Esophagus squamous epithelium (tissue), 5 donors: ENCODE measurements at places on chromosomes 16 and 17.

DNA sequence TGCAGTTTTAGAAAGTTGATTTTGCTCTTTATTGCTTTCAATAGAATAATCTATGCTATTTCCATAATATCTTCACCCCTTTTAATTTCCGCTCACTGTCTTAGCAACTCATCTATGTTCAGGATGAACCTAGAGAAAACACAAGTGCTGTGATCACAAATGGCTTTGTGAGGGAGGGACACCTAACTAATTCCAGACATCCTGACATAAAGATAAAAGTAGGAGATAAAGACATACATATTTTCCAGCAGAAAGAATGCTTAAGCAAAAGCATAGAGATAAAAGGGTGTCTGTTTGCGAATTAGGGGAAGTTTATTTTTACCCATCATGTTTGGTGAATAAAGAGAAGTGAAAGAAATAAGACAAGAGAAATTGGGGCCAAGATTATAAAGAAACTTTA lies 254.2 kb downstream of the KCNJ2 start:
- no peak for DNase-seq

DNA sequence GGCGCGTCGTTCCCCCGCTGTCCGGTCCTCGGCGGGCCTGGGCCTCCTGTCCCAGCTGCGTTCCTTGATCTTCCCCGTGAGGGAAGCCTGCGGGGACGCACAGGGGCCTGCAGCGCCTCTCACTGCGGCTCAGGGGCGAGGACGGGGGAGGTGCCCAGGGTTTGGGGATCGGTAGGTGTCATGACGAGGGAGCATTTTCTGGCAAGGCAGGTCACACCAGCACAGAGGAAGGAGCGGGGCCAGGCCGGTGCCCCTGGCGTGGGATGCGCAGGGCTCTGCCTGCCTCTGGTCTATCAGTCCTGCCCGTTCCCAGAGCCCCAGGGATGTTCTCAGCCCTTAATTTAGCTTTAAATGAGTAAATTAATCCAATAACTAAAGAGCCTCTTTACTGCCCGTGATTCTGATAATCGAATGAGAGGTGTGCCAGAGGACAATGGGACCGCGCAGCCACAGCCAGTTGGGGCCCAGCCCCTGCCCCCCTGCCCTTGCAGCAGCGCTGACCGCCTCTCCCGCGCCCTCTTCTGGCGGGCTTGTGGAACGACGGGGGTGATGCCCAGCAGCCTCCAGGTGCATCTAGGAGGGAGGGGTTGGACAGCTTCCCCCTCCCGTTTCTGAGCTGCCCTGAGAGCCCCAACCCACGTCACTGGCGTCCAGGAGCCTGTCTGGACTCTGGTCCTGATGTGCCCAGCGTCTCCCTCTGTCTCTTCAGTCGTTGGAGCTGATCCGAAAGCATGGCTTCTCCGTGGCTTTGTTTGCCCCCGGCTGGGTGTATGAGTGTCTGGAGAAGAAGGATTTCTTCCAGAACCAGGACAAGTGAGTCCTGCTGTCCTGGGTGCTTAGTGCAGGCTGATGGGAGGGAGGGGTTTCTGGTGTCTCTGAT lies 7.9 kb downstream of the ENGASE start:
- DNase-seq = no peak

DNA sequence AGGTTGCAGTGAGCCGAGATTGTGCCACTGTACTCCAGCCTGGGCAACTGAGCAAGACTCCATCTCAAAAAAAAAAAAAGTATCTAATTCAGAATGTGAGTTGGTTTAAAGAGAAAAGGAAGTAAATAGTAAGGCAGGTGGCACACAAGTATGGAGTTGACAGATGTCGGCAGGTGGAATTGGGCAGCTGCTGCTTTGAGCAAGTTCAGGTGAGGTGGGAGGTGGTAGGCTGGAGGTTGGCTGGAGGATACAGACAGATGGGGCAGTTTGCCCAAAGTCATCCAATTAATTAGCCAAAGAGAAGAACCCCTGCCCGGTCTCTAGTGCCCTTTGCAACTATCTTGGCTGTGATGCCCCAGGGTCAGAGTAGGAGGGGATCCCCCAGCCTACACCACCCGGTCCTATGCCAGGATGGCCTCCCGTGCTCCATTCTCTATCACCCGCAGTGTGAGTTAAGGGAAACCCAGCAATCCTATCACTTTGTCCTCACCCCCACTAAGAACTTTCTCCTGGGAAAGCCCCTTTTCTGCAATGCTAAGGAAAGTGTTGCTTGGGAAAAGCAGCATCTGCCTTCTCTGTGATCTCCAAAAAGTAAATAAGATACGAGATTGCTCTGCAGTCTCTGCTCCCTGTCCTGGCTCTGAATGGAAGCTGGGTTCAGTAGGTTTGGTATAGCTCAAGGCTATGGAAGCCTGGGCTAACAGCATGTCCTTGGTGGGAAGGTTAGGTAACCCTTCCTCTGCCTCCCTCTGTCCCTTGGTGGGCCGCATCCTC lies 32.2 kb downstream of the SLC12A3 start:
- no peak for DNase-seq

DNA sequence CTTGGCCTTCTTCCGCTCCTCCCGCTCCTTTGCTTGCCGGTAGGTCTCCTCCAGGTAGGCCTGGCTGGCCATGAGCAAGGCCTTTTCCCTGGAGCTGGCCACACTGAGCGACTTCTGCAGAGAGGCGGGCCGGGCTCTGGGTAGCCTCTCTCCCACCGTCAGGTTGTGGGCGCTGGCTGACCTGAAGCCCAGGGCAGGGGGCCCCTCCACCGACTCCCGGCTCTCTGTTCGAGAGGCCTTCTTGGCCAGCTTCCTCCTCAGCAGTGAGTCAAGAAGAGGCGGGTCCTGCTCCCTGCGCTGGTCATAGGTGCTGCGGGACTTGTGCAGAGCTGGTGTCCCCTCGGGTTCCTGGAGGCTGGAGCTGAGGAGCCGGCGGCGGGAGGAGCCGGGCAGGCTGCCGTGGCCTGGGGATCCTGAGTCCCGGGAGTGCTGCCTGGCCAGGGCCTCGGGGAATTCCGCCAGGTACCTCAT lies 12.8 kb downstream of the GPR179 start:
- no peak for DNase-seq

DNA sequence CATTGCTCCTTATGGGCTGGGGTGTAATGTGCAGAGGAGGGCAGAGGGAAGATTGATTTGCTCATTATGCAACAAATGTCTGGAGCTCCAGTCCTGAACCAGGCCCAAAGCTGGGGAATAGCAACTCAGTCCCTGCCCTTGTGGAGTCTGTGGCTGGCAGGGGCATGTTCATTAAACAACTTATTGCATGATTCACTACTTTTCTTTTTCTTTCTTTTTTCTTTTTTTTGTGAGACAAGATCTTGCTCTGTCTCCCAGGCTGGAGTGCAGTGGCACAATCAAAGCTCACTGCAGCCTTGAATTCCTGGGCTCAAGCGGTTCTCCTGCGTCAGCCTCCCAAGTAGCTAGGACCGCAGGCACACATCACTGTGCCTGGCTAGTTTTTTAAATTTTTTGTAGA lies 23.1 kb downstream of the MSI2 start:
- DNase-seq = no peak

DNA sequence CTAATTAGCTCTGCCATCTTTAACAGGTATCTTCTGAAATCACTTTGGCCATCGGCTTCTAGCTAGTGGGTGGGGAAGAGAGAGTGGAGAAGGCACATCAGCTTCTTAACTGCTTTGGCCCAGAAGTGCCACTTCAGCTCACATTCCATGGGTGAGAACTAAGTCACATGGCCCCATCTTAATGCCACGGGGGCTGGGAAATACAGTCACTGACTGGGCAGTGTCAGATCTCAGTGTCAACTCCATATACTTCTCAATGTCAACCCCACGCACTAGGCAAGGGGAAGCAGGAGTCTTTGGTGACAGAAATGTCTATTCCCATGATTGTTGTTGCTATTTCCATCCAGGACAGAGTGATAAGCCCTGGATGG lies 29.4 kb downstream of the CCR7 start:
- DNase-seq = no peak

DNA sequence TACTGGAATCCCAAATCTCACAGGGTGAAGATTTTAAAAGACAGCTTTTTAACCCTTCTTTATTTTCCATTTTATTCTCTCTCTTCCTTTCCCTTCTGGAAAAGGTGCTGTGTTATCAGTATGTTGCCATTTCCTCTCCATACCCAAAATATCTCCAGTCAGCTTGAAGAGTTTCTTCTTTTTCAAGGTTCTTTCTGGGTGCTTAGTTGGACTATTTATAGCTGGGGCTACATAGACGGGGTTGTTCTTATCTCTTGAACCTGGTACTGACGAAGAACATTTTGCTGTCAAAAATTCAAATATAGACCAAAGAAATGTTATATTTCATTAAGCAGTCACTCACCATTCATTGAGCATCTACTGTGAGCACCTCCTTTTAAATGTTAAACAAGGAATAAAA lies 48.6 kb downstream of the IST1 start:
- DNase-seq = no peak

DNA sequence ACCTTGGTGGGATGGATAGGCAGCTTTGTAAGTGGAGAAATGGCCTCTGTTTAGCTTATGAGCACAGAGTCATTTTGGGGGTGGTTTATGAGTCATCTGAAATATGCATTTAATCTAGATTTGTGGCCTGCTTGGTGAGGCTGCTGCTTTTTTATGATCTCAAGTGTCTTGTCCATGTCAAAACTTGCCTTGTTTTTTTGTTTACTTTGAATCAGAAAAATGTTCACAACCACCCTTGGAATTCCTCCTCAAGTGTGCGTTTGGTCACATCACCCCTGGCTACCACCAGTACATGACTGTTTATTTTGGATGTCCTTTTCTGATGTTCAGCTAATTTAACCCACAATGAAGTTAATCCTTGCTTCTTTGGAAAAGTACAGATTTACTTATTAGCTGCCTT lies 64.6 kb downstream of the FTO start:
- no peak for DNase-seq

DNA sequence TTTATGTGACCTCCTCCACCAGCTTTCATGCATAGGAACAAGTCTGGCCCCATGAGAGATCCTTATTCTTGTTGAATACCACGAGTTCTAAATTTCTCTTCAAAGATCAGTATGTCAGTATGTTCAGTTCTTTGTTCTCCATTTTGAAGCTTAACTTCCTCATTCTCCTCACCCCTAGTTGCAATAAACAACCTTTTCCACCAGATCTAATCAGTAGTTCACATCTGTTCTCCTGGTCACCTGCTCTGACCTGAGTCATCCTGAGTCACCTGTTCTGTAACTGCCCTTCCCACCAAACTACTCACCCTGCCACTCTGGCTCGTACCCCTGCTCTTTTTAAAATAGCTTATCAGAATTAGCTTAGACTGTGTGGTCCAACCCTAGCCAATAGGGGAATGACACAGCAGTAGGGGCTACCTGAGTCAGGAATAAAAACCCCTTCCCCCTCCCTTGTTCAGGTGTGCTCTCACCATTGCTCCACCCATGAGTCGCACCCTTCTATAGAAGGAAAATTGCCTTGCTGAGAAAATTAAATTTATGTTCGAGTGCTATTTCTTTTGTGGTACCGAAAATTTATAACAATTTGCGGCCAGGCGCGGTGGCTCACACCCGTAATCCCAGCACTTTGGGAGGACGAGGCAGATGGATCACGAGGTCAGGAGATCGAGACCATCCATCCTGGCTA lies 94.6 kb downstream of the EMP2 start:
- DNase-seq = no peak

- no peak for DNase-seq
Measured at GRCh38 chr16:27097800-27098230, 31.1 kb downstream of the C16orf82 start.

GRCh38 chr17:82970818-82971590 lies 108.4 kb upstream of the METRNL start:
- no peak for DNase-seq

DNA sequence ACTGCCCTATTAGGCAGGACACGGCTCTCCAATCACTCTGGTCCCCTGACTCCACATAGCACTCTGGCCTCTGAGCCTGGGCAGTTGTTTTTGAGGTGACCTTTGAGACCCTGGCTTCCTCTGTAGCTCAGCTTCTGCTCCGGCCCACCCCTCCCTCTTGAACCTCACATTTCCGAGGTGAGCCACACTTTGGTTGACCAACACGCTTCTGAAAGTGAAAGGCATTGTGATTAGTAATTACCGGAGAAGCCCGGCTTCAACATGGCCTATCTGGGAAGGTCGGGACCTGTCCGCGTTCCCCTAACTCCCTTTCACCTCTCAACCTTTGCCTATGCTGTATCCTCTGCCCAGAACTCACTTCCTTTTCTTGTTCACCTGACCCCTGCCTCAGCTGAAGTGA lies 10.3 kb upstream of the ITGAX start:
- no peak for DNase-seq

GRCh38 chr17:30433514-30433913 lies 43.7 kb upstream of the GOSR1 start:
- no peak for DNase-seq

- DNase-seq = no peak
Measured at GRCh38 chr16:65225488-65225887, 103.6 kb upstream of the CDH11 start.

GRCh38 chr16:12009922-12010321 lies 33.4 kb downstream of the SNX29 start:
- no peak for DNase-seq

DNA sequence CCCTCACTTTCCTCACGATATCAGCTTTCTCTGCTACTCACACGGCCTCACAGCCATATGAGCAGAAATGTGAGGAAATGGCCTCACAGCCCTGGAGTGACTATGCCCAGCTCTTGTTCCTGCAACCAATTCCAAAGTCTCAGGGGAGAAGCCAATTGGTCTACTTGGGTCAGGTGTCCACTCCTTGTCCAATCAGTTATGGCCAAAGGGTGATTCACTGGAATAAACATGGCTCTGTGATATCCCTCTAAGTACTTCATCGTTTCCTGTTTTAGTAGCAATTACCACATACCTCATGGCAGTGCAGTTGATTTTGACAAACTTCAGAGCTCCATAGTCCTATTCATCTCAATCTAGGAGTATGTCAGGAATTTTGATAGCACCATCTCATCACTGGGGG lies 195.4 kb downstream of the KATNIP start:
- no peak for DNase-seq

- DNase-seq = no peak
Measured at GRCh38 chr16:85924675-85925074, 25.7 kb downstream of the IRF8 start.

DNA sequence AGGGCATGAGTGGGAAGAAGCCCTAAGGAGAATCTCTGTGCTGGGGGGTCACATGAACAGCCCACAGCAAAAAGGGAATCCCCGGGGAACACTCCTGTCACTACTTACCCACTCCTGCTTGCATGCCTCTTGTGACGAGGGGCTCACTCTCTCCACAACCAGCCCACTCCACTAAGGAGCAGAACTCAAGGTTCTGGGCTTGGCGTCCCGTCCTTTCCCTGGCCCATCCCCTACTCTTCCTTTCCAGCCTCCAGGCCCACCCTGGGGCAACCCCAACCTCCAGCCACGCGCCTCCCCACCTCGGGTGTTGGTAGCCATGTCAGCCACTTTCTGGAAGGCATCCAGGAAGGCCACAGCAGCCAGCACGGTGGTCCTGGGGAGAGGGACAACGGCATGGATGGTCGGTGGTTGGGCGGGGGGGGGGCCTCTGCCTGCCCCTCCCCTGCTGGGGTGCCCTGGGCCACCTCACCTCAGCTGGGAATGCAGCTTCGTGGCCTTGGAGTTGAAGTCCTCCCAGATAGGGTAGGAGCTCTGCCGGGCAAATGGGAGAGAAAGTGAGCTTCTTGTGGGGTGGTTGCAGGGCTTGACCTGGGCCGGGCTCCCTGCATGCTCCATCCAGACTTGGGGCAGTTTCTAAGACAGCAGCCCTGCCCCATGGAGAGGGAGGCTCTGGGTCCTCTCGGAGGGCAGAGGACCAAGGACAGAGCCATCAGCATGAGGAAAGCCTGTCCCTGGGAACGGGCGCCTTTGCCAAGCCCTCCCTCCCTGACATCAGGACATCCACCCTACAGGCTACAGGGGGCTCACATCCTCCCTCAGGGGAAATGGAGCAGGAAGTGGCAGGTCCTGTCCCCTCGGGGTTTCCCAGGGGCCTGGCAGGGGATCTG lies 5.1 kb downstream of the MTSS2 start:
- no peak for DNase-seq

GRCh38 chr17:42182927-42183734 lies 2.1 kb downstream of the HCRT start:
- no peak for DNase-seq
